ENCODE measurements at places on chromosomes 3 and 15.

GRCh38 chr3:17258823-17259436, 374.2 kb downstream of the PLCL2 start:
- peak; percentile 2 for DNase-seq

GRCh38 chr3:123682302-123682701, 97.4 kb upstream of the HACD2 start:
- DNase-seq = no peak

- DNase-seq = no peak
These were observed 367.5 kb downstream of the MECOM start for GRCh38 chr3:169295912-169296570.

- no peak for DNase-seq
These were observed 154.9 kb upstream of the WNT5A start for GRCh38 chr3:55641964-55642363.

DNA sequence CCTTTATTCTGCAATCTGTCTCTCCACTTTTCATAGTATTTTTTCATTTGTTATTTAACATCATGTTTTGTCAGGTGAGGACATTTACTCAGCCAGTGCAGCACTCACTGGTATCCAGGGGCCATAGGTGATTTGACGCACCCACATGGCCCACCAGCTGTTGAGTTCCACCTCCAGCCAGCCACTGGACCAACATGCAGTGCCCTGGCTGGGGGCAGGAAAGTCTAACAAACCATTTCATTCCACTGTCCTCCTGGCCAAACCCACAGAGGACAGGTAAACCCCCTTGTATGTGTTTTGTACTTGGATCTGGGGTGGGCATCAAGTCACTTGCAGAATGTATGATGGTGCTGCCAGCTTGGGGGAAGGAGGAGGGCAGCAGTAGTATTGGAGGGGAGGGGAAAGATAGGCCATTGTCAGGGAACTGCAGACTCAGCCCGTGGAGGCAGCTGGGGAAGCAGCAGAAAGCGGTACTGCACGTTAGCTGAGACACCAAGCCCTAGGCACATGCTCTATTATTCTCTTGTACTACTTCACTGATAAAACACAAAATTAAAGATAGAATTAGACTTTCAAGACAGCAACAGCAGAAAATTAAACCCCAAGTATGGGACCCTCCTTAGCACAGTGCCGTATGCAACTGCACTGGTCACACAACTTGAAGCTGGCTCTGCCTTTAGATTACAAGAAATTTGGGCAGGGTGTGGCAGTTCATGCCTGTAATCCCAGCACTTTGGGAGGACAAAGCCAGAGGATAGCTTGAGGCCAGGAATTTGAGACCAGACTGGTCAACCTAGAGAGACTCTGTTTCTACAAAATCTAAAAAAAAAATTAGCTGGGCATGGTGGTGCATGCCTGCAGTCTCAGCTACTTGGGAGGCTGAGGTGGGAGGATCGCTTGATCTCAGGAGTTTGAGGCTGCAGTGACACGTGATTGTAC, 15.4 kb upstream of the RPL24 start:
- DNase-seq = no peak

GRCh38 chr3:23017801-23018200, 185.3 kb upstream of the UBE2E2 start:
- no peak for DNase-seq

DNA sequence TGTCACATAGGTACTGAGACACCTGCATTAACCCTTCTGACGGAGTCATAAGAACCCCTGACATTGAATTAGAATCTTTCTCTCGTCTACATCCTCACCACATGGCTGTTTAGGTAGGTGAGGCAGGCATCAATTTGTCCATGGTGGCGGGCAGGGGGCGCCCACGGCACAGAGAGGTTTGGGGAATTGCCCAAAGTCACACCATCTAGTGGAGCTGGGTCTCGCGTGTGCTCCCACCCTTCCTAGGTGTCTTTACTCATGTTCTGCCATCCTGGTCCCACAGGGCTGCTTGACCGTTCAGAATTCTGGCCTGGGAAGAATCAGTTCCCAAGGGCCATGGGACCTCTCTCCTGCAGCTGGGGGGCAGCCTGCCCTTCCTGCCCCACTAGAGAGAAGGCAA, 14.7 kb upstream of the DLL4 start:
- DNase-seq = no peak

DNA sequence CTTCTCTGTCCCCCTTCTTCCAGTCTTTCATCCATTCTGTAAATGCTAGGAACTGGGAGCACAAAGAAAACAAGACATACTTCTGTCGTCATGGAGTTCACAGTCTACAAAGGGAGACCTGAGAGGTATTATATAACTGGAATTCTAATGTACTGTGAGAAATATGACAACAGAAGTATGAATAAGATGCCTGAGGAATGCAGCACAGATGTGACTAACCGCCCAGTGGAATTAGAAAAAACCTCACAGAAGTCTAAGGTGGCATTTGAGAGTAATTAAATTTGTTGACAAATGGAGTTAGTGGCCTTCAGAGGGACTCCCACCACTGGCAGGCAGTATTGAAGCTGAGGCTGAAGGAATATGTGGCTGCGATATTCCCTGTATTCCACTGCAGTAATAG, 168.5 kb upstream of the FAM3D start:
- DNase-seq = no peak

GRCh38 chr3:118688396-118688884, 346.2 kb downstream of the IGSF11 start:
- DNase-seq = no peak

GRCh38 chr3:99702953-99703943, 64.9 kb downstream of the COL8A1 start:
- DNase-seq = no peak

DNA sequence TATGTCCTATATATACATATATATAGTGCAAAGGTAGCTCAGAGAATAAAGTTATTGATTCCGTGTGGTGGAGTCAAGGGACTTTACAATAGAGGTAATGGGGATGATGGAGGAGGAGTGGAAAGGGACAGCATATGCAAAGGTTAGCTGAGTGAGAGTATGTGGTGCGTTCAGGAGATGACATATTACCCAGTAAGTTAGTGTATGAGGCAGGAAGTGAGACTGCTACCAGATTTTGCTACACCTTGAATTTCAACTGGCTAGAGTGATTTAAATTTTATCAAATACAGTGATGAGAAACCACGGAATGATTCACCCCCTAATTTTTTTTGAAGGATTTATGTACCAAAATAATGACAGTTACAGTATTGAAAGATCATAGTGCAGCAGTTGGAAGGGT, 2.8 kb downstream of the ACTL6A start:
- no peak for DNase-seq

- no peak for DNase-seq
These were observed 931.6 kb upstream of the CFAP20DC start for GRCh38 chr3:59981377-59981776.

DNA sequence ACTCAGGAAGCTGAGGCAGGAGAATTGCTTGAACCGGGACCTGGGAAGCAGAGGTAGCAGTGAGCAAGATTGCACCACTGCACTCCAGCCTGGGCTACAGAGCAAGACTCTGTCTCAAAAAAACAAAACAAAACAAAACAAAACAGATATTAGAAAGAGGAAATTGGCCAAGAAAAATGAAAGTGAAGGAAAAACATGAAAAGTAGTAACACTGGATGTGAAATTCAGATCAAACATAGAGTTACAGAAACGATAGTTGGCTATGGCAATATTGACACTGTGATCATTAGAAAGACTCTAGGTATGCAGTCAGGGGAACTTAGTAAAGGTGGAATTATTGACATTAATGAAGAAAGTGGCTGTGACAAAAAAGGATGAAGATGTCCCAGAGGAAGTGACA, 13.2 kb upstream of the TIPARP start:
- no peak for DNase-seq

GRCh38 chr3:78041486-78041885, 1001.6 kb downstream of the ROBO2 start:
- no peak for DNase-seq

DNA sequence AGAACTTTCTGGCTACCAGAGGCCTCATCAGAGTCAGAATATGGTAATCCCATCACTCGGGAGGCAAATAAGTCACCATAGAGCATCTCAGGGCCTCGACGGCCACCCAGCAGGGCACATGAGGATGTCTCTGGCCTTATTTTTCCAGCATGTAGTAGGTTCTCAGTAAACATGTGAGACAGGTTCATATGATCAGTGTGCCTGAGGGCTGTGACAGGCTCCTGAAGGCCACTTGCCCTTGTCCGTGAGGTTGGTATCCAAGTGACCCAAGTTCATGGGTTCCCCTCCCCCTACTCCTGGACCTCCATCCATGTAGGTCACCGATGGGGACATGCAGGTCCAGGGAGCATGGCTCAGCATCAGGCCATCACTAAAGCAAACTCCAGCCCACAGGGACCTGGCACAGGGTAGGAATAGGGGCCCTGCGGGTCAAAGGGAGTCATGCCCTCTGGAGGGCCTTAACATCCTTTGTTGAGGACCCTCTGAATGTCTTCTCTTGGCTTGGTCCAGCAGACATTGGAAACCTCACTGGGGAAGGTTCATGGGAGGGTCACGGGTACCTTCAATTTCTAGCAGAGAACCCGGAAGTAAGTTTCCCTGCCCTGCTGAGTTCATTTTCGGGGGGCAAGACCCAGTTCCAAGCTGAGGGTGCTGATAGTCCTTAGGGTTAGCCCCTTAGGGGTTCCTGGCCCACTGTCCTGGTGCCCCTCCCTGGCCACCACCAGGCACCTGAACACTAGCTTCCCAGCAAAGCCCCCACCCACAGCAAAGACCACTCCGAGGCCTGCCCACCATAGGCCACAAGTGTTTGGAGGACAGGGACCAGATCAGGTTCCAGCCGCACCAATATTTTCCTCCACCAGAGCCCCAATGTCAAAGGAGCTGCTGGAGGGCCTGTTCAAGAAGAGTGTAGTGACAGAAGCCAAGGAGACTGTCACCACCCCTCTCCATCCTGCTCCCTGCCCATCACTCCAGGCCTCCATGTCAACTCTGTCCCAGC, 61.1 kb downstream of the ZNF445 start:
- no peak for DNase-seq

DNA sequence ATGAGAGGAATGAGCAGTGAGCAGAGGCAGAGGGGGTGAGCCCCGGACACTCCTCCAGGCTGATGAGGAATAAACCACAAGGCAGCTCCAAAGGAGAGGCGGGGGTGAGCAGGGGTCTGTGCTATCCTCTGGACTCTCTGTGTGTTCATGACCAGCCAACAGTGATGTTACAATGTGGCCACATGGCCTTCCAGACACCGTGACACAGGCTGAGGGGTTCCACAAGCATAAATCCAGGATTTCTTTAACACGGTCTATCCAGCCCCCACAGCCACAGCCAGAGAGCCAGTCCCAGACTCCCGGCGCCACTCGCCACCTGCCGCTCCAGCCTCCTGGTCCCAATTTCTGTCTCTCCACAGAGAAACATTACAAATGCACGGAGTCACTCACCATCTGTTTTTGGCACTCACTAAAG, 24.4 kb downstream of the XXYLT1 start:
- DNase-seq = no peak

- DNase-seq = no peak
These were observed 508.2 kb downstream of the SHQ1 start for GRCh38 chr3:72340056-72340455.

GRCh38 chr3:11014752-11015151, 22.2 kb downstream of the SLC6A1 start:
- DNase-seq = no peak

- DNase-seq = no peak
These were observed 62.7 kb upstream of the NR2C2 start for GRCh38 chr3:14884665-14885064.

DNA sequence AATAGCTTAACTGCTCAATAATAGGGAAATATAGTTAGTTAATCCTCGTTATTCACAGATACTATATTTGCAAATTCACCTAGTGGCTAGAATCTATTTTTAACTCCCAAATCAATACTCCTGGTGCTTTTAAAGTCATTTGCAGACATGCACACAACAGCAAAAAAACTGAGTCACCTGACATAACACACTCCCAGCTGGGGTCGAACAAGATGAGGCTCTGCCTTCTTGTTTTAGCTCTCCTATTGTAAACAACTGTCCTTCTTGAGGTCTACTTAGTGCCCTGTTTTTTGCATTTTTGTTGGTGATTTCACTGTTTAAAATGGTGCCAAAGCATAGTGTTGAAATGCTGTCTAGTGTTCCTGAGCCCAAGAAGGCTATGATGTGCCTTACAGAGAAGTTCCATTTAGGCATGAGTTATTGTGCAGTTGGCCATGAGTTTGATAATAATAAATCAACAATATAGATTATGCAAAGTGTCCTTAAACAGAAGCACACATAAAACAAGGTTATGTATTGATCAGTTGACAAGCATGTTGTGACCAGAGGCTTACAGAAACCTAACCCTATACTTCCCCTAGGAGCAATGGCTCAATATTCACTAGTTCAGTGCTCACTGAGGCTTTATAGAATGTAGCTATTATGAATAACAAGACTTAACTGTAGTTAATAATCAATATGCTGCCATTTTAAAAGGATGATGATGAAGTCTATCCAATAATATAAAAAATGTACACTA, 18.6 kb downstream of the MAP3K13 start:
- DNase-seq = no peak

GRCh38 chr3:167969548-167969947, 126.2 kb downstream of the GOLIM4 start:
- no peak for DNase-seq

GRCh38 chr3:70519913-70520659, 207.6 kb upstream of the MDFIC2 start:
- DNase-seq = no peak

- DNase-seq = no peak
These were observed 84.6 kb upstream of the ALDH1L1 start for GRCh38 chr3:126264952-126265351.

- no peak for DNase-seq
These were observed 55.8 kb upstream of the ZBTB38 start for GRCh38 chr3:141312354-141313092.

DNA sequence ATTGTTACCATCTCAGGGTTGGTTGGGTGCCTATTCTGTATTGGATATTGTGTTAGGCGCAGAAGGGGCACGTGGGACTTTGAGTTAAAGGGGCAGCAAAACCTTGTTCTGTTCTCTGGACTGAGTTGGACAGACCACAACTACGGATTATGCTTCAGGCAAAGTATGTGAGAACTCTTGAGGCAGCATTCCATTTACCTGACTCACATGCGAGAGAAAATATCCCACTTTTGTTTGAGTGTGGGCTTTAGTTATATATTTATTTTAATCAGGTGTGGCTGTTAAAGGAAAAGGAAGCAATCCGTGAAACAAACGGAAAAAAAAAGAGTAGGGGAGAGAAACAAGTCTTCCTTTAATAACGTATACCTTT, 627 bp upstream of the PLS1 start:
- no peak for DNase-seq

DNA sequence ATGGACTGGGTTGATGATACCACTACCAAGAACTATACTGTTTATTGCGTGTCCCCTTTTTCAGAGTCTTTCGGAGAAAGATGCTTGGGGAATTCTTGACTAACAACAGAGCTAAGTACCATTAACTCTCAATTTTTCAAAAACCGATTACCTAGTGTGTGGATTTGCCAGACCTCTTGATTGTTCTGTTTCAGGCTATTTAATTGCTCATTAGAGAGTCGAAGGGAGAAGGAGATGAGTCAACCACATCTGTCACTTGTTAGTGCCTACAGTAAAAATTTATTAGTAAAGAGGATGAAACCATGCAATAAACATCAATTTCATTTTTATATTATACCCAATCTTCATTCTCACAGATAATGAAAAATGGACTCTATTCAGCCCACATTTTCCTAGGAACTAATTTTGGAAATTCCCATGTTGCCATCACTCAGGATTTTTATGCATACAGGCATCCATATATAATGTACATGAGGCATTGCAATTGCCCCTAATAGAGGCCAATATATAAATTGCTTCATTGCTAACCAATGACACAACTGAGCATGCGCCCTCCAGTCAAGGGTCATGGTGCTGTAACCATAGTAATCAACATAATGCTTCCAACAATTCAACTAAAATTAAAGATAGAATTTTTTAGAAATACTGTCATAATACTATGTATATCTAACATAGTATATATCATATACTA, 541.7 kb downstream of the TBL1XR1 start:
- no peak for DNase-seq

All from stimulated activated CD4-positive, alpha-beta T cell treated with anti-CD3 and anti-CD28 coated beads, Interleukin-4, amount 100 ng/mL, for 48 hours (primary cell).